ENCODE measurements at places on chromosomes 1 and 21.

DNA sequence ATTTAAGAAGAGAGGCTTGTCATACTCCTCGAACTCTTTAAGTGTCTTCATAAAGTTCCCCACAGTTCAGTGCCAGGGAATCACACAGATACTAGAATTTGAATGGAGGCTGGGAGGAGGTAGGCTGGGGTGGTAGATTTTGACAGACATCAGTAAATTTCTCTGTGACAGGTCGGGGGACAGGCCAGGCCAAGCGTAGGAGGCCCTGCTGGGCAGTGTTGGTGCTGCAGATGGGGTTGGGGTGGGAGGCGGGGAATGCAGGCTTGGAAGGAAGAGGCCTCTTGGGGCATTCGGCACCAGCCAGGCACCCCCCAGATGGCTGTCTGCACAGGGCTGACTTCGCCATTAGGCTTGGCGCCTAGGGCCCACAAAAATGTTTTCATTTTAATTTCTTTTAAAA lies 84.0 kb downstream of the MAN1C1 start:
- no peak for DNase-seq

GRCh38 chr1:245762396-245762910 lies 607.7 kb downstream of the KIF26B start:
- no peak for DNase-seq

- DNase-seq: peak; percentile 57
Measured at GRCh38 chr1:30823969-30824735, 66.6 kb upstream of the LAPTM5 start.

- no peak for DNase-seq
Measured at GRCh38 chr1:40075266-40075665, 21.8 kb downstream of the PPT1 start.

GRCh38 chr1:183346276-183346732 lies 71.9 kb downstream of the NMNAT2 start:
- no peak for DNase-seq

DNA sequence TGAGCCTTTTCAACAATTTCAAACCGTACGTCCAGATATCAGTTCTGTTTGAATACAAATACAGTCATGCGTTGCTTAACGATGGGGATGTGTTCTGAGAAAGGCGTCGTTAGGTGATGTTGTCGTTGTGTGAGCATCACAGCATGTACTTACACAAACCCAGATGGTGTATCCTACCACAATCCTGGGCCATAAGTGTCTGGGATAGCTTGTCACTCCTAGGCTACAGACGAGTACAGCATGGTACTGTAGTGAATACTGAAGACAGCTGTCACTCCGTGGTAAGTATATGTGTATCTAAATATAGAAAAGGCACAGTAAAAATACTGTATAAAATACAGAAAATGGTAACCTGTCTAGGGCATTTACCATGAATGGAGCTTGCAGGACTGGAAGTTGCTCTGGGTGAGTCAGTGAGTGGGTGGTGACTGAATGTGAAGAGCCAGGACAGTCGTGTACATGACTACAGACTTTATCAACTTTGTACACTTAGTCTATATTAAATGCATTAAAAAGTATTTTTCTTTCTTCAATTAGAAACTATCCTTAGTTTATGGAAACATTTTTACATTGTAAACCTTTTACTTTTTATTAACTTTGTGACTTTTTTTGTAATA lies 10.5 kb upstream of the OR2W3 start:
- DNase-seq: no peak

GRCh38 chr21:34027721-34028461 lies 45.5 kb upstream of the MRPS6 start:
- no peak for DNase-seq

DNA sequence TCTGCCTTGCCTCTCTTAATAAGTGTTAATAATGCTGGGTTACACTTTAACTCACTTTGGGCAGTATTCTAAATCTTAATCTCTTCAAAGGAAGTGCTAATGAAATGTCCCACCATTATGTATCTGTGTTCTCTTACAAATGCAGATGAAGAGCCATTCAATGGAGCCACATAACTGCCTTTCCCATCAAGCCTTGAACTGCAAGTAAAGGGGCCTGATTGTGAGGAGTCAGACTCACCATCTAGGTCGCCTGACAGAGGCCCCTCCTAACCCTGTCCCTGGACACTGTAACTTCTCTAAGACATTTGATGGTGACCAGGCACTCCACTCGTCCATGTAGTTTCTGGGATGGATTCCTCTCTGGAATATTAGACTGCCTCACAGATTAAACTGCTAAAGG lies 329.4 kb downstream of the KIF26B start:
- DNase-seq: no peak

DNA sequence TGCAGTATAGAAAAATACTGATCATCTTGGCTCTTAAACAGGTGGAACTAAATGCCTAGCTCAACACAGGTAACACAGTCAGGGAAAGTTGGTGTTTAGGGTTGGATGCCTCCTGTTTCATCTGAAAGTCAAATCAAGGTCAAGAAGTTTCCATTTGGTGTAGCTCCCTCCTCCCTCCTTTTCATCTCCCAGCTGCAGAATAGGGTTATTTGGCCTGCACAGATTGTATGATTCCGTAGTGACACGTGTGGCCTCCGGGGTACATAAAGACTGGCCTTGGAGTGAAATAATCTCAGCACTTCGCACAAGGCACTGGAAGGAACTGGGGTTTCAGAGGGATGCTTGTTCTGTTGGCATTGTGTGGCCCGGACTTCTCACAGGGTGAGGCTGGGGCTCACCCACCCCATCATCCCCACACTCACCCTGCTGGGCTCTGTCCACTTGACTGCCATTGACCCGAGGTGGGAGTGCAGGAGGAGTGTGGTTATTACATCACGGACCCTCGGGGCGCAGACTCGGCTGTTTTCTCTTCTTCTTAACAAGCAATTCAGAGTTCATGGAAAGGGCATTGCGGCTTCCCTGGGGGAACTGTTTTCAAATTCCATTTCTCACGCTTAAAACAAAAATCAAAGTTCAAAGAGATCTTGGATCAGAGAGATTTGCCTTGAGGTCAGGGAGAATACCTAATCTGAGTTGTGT lies 18.4 kb downstream of the IGSF5 start:
- no peak for DNase-seq

Measured in activated CD4-positive, alpha-beta memory T cell treated with anti-CD3 and anti-CD28 coated beads, Interleukin-2, amount 10 ng/mL, durations not matched to agents 7 days and 5 days (primary cell).